Stimulated activated naive CD4-positive, alpha-beta T cell treated with Interleukin-2 at 50 U/mL for 16 hours (primary cell): ENCODE measurements at places on chromosomes 3 and 15.

DNA sequence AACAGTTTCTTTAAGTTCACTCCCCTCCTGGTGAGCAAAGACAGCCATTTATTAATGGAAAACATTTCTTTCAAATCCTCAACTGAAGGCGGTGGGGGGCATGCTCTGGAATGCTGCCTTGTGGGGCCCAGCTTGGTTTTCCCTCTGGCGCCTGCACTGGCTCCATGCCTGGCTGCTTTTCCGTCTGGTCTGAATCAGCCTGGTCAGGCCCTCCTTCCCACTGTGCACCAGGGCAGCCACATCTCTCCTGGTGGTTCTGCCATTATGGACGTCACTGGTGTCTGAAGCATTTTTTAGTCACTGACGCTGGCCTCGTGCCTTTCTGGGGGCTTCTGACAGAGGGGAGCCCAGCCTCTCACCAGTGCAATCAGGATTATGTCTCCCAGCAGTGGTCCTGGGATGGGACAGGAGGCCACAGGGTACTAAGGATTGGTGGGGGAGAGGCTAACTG lies 57.6 kb upstream of the APEH start:
- DNase-seq, result no peak

DNA sequence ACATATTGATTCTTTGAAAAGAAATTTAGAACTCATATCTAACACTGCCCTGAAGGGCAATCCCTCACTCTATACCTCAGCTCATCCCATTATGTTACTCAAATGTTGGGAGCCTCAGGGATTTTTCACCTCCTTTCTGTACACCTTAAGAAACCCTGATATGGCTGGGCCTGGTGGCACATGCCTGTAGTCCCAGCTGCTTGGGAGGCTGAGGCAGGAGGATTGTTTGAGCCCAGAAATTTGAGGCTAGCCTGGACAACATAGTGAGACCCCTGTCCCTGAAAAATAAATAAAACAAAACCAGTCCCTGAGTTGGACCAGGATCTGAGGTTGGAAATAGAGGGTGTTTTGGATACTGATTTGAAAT lies 27.6 kb downstream of the NDUFB4 start:
- no peak for DNase-seq

GRCh38 chr15:92614791-92615785 lies 40.5 kb downstream of the FAM174B start:
- DNase-seq, result no peak

DNA sequence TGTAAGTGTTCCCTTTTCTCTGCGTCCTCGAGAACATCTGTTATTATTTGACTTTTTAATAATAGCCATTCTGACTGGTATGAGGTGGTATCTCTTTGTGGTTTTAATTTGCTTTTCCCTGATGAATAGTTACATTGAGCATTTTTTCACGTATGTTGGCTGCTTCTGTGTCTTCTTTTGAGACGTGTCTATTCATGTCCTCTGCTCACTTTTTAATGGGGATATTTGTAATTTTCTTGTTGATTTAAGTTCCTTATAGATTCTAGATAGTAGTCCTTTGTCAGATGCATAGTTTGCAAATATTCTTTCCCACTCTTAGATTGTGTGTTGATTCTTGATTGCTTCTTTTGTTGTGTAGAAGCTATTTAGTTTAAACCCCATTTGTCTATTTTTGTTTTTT lies 179.2 kb downstream of the DOCK3 start:
- DNase-seq, result no peak

- no peak for DNase-seq
Observed at GRCh38 chr15:101187820-101188636, 63.8 kb downstream of the CHSY1 start.

DNA sequence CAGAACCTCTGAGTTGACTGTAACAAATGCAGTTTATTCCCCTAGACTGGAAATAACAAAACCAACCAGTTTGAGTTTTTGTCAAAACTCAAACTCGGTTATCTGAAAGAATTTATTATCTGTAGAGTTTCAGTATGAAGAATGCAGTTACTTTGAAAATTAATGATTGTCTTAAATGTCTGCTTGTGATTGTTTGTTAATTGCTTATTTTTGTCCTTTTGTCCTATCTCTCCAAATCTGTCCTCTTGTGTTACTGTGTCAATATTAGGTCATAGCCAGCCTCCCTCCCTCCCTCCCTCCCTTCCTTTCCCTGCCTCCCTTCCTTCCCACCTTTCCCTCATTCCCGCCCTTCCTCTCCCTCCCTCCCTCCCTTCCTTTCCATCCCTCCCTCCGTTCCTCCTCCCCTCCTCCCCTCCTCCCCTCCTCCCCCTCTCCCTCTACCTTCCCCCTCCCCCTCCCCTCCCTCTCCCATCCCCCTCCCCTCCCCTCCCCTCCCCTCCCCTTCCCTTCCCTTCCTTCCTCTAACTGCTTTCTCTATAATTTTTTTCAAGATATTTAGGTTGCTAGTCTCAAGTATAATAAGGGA lies 153.5 kb downstream of the FNDC3B start:
- no peak for DNase-seq

GRCh38 chr3:105700575-105700974 lies 168.2 kb downstream of the CBLB start:
- DNase-seq, result no peak

DNA sequence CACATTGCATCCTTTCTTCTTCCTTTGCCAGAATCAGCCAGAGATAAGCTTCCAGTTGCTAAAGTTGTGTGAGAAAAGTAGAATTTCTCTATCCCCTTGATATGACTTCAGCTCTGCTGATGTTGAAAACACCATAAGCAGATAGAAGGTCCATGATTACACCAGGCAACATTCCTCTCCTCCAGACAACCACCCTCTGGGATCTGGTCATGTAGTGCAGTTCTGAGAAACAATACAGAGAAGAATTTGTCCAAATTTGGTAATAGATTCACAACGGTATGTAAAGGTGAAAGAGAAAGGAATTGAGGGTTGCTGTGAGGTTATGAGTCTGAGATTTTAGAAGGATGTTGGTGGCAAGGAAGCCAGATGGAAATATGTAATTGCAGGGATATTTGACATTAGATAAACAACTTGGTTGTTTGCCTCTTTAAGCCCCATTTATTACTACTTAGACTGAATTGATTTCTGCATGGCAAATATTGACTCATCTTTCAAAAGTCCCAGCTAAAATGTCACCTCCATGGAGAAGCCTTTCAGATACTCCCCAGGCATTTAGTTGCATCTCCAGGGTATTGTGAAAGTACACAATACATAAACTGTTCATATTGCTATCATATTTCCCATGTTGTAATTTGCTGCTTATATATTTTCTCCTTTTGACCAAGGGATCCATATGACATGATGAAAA lies 134.9 kb downstream of the GAP43 start:
- DNase-seq, result no peak

- DNase-seq, result no peak
Observed at GRCh38 chr15:85831415-85832113, 36.8 kb upstream of the KLHL25 start.

DNA sequence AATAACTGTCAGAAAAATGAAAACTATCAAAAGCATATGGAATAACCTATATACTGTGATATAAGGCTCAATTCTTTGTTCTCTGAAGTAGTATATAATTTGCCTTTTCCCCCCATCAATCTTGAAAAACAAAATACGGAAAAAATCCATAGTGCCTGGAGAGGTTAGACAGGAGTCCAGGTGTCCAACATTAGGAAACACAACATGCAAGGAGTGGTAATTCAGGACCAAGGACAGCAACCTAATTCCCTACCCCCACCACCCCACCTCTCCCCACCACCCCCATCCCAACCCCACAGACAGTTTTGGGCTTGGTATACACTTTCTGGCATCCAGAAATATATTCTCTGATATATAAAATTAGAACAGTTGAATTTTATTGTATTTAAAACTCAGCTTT lies 55.1 kb upstream of the SLC25A26 start:
- no peak for DNase-seq

DNA sequence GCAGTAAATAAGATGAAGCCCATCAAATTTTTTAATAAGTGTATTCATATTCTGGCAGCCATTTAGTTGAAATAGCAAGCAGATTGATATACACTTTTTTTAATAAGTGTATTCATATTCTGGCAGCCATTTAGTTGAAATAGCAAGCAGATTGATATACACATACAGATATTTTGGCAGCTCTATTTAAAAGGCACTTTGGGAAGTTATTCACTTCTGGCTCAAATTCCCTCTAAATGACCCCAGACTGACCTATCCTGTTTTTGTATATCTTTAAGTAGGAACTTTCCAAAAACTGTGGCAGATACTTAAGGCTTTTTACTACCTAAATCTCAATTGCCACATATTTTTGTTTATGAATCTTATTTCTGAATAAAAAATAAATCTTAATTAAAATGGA lies 122.3 kb downstream of the PLD1 start:
- no peak for DNase-seq

- DNase-seq, result no peak
Observed at GRCh38 chr3:60707452-60708020, 543.7 kb downstream of the FHIT start.

DNA sequence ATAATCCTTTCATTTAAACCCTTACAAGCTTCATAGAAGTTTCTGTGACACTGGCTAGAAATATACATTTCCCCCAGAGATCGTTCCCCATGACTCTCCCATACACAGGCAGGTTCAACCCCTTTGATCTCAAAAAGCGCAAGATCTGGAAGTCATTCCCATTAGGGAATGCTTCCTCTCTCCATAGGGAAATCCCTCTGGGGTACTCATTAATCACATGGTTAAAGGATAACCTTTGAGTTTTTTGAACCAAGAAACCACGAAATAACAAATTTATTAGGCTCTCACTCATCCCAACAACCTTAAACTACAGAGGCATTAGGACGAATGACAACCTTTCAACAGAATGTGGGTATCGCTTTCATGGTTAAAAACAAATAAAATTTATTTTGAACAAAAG lies 211.9 kb upstream of the PRICKLE2 start:
- DNase-seq, result no peak

GRCh38 chr15:89494941-89495637 lies 1.3 kb downstream of the RHCG start:
- DNase-seq, result no peak

- DNase-seq, result no peak
Observed at GRCh38 chr3:58085616-58086015, 77.4 kb downstream of the FLNB start.

DNA sequence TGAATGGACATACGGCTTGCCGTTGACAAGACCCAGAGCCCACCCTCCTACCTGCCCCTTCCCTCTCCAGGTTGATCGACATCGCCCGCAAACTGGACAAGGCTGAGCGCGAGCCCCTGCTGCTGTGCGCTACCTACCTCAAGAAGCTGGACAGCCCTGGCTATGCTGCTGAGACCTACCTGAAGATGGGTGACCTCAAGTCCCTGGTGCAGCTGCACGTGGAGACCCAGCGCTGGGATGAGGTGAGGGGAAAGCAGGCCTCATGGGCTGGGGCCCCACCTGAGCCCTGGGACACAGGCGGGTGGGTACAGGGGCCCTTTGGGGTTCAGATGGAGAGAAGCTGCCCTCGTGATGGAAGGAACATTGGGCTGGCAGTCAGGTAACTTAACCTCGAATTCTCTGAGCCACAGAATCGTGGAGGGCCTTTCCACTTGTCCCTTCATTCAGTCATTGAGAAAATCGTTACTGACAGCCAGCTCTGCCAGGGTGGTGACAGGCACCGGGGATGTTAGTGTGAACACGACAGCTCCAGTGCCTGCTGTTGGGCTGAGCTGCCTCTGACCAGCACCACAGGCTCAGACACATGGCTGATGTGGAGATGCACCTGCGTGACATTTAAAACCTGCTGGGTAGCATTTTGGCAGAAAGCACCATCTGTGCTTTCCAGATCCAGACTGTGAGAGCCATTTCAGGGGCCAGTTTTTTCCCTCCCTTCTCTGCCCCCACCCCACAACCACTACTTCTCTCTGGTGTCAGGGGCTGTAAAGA lies 25.6 kb upstream of the RHO start:
- DNase-seq, result no peak

- DNase-seq, result no peak
Observed at GRCh38 chr3:87792198-87792533, 266.6 kb downstream of the CGGBP1 start.

DNA sequence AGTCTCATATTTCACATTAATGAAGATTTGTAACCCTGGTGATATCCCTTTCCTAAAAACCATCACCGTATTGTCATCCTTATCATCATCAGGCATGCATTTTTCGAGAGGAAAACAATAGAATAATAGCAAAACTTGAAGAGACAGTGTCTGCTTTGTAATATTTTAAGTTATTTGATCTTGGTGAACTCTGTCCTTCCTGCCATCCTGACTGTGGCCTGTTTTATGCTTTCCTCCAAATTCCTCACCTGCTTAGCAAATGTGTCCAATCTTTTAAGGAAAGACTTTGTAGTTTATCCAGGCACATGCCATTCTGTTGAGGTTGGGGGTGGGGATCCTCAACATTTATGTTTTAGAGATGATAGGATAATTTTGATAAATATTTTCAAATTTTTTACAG lies 306.1 kb upstream of the COL8A1 start:
- no peak for DNase-seq

DNA sequence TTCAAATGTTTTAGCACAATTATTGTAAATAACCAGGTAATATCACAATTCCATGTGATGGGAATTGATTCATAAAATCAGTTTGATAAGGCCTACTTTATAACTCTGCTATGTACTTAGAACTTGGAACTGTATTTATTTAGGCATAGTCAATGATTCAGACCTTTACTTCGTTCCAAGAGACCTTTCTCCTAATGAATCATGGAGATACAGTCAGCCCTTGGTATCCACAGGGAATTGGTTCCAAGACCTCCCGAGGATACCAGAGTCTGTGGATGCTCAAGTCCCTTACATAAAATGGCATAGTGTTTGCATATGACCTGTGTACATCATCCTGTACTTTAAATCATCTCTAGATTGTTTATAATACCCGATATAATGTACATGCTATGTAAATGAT lies 60.8 kb upstream of the UMPS start:
- DNase-seq, result no peak

DNA sequence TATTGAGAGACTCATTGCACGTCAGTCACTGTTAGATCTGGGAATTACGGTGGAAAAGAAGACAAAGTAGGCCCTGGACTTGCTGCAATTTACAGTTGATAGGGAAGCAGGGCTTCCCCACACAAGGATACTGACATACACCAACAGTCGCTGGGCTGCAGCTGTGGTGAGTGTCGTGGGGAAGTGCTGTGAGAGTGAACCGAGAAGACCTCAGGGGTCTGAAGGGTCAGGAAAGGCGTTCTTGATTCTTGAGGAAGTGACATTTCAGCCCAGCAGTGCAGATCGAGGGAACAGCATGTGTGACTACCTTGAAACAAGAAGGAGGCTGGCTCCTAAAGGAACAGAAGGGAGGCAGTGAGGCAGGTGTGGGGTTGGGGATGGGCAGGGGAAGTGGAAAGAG lies 22.5 kb downstream of the MYZAP start:
- no peak for DNase-seq

GRCh38 chr15:37125143-37125542 lies 24.8 kb upstream of the MEIS2 start:
- DNase-seq, result no peak
